ENCODE measurements at places on chromosomes 5 and 9.

- no peak for DNase-seq
These were observed 350 bp upstream of the SLC25A46 start for GRCh38 chr5:110738503-110738811.

DNA sequence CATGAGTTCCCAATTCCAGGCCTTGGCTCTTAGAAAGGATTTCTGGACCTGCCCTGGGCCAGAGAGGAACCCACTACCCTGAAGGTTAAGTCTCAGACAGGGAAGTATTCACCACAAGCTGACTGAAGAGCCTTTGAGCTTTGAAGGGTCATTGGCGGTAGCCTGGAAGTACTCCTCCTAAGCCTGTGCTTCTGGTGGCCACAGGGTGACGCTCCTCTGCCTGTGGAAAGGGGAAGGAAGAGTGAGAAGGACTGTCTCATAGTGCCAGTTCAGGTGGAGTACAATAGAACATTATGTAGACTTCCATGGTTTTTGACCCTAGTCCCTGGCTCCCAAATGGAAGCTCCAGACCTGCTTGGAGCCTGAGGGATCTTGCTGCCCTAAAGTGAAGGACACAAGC lies 1233.2 kb upstream of the CDH6 start:
- DNase-seq, result no peak

GRCh38 chr5:110194191-110194590 lies 504.5 kb downstream of the MAN2A1 start:
- DNase-seq, result no peak

- no peak for DNase-seq
These were observed 95.8 kb upstream of the CD180 start for GRCh38 chr5:67292201-67292940.

DNA sequence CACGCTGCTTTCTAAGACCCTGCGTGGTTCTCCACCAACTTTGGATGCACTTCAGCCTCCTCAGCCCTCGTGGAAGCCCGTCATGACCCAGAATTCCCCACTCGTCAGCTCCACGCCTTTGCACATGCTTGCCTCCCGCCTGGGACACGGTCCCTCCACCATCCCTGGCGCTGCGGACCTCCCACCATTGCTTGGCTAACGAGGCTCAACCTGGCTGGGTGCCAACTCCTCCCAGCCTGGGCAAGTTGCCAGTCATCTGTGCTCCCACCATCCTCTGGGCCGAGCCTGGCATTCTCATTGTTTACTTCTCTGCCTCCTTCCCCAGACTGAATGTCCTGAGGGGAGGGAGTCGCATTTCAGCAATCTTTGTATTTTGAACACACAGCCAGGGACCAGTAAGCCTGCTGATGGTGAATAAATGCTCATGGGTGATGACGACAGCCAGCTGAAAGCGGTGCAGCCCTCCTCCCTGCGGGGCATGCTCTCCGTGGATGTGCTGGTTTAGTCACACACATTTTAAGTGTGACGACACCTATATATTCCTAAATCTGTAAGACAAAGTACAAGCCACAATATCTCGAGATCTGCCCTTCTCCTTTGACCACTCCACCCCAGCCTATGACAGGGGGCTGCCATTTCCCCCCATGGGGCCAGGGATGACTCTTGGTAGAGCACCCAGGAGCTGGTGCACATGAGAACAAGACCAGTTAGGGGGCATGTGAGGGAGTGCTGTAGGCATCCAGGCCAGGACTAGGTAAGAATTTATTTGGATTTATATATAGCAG lies 37.6 kb downstream of the ANKRD33B start:
- no peak for DNase-seq

- no peak for DNase-seq
These were observed 81.9 kb downstream of the PTPN3 start for GRCh38 chr9:109416135-109416706.

DNA sequence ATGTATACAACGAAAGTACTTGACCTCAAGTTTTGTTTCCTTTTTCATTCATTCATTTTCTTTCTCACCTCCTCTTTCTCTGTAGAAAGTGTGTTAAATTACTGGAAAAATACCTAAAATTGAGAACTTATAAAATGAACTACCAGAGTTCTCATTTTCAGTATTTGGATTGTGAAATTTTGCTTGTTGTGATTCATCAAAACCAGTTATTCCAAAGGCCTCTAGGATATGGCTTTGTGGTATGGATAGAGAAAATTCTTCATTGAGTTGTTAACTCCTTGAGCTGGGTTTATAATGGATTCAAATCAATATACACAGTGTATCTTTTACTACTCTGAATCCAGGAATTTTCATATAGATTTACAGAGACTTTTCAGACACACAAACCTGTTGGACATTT lies 287.6 kb downstream of the KDM4C start:
- DNase-seq, result no peak

DNA sequence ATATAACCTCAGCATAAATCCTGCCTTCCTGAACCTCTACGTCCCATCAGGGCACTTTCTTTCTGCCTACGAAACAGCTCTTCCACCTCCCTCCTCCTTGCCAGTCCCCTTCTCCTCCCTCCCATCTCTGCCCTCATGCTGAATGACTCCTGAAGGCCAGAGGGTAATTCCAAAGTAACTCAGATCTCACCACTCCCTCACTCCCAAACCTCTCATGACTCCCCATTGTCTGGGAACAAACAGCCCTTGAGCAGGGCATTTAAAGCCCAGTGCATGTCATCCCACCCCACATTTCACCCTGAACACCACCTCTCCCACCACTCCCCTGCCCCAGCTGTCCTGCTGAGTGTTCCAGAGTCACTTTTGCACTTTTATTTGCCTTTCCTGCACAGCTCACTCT lies 8.9 kb upstream of the FBP1 start:
- DNase-seq, result no peak

- DNase-seq, result no peak
These were observed 35.0 kb upstream of the SLC6A19 start for GRCh38 chr5:1166370-1166769.

- DNase-seq, result no peak
These were observed at the start of gene RGS7BP for GRCh38 chr5:64505769-64506566. TSS of gene RGS7BP (plus strand) at chr5:64506015. CDS start at chr5:64506625, 610 bp downstream.

DNA sequence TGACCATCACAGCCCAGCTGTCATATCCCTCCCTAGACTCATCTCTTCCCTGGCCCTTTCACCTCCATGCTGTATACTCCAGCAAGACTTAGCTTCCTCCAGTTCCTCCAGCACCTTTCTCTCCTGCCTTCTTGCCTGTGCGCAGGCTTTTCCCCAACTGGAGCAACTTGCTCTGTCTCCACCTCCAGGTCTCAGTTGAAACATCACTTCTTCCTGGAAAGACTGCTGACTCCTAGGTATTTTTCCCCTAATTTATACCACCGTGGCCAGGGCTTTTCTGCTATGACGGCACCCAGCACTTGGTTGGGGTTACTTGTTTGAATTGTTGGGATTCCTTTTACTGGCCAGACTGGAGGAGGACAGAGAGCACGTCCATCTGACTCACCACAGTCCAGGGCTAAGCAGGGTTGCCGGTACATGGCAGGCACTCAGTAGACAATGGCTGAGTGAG lies 67.5 kb downstream of the KCNIP1 start:
- DNase-seq, result no peak

- no peak for DNase-seq
These were observed 38.9 kb upstream of the MYO10 start for GRCh38 chr5:16974981-16975380.

DNA sequence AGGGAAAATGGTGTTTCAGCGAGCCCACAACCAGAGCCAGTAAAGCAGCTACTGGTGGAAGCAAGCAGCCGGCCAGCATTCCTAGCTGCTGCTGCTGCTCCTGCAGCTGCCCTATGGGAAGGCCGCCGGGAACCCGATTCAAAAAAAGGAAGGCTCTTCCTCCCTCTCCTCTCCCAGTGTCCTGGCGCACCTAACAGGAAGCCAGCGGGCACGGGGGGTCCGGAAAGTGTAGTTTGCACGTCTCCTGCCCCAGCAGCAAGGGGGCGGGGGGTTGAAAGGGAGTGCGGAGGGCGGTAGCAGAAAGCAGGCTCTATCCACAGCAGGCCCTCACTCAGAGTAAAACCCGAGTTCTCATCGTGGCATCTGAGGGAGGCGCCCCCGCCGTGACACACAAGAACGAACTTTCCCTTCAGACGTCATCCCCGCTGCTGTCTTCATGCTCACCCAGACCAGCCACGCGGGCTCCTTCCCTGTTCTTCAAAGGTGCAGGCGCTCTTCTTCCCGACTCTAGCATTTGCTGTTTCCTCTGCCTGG lies 16.5 kb downstream of the GRXCR2 start:
- no peak for DNase-seq

GRCh38 chr9:108673386-108673785 lies 182.4 kb downstream of the ACTL7B start:
- DNase-seq, result no peak

Data from stimulated activated CD4-positive, alpha-beta T cell treated with anti-CD3 and anti-CD28 coated beads, Interleukin-12 subunit alpha, Interleukin-12 subunit beta, amount 100 ng/mL, for 4 hours (primary cell).